OCI-M1 (cell line): ENCODE measurements at places on chromosomes 4 and X.
A peak's percentile ranks its signal among the peaks of the same experiment; 100 is the strongest.

- DNase-seq: peak; percentile 73
Observed at GRCh38 chr4:109803924-109804571, 2.2 kb upstream of the CFI start.

DNA sequence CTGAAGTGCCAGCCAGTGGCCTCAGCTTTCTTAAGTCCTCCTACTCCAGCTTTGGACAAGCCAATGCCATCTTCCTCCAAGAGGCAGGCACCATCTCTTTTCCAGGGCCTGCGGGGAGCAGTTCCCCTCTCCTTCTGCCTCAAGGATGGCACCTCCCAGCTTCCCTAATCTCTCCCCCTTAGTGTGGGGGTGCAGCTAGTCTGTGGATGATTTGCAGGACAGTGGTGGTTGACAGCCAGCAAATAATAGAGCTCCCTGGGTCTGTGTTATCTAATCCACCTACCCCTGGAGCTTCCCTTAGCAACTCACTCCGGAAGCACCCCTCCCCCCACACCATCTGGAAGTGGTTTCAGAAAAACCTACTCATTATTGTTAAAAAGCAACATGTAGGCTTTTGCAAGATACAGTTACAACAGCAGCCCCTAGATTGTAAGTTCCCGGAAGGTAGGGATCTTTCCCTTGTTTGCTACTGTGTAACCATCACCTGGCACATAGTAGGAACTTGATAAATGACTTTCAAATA is 247.1 kb downstream of the BCOR start:
- peak; percentile 29 for DNase-seq

DNA sequence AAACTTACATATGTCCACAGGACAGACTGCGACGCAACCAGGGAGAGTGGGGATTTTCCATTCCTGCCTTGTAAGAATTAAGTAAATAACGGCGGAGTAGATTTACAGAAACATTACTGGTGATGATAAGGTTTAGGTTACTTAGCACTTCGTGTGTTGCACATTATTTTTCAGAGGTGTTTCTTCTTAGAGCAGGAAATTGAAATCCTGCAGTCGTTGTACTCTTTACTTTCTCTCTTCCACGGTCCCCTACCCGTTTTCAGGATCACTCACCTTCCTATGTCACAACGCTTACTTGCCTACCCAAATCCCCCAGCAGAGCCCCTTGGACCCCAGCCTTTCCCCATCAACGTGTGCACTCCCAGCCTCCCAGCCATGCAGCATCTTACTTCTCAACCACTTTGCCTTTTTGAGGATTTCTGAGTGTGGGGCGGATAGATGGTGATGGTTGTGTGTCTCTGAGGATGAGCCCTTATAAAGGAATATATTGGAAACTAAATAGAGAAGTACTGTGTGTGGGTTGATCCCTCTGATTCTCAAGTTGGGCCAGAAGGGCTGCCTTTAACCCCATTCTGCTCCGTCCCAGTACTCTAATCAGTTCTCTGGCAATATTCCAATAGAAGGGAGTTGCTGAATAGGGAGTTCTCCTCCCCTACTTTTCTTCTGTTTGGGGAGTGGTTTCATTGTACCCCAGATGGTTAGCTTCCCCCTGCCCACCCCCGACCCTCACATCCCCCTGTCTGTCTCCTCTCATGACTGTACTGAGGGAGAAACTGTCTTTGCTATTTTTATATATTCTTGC is 1.6 kb downstream of the MID2 start:
- DNase-seq: no peak

DNA sequence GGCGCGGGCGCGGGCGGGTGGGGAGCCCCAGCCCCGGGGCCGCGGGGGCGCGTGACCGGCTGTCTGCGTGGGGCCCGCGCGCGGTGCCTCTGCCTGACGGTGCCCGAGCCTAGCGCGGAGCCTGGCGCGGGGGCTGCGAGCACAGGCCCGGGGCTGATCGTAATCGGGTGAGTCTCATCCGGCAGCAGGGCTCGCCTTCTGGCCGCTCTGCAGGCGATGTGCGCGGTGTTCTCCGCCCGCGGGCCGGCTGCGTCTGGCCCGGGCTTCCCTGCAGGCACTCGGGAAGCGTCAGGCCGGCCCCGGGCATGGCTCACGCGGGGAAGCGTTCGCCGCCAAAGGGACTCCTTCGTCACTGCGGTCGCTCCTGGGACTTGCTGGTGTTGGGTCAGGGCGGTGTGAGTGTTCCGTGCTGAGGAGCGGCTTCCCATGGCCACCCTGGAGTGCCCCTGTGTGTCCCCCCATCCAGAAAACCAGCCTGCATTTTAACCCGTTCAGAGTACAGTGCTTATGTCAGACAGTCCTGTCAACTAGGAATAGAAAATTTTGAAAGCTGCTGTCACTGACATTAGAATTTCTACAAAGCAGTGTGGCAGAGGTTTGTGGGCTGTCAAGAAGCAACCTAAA is 40.6 kb downstream of the FAM149A start:
- DNase-seq: peak; percentile 65
